Activated T-helper 1 cell treated with anti-CD3 and anti-CD28 coated beads, Interleukin-2, amount 50 U/mL, for 16 hours (primary cell): ENCODE measurements at places on chromosomes 3 and 15.

DNA sequence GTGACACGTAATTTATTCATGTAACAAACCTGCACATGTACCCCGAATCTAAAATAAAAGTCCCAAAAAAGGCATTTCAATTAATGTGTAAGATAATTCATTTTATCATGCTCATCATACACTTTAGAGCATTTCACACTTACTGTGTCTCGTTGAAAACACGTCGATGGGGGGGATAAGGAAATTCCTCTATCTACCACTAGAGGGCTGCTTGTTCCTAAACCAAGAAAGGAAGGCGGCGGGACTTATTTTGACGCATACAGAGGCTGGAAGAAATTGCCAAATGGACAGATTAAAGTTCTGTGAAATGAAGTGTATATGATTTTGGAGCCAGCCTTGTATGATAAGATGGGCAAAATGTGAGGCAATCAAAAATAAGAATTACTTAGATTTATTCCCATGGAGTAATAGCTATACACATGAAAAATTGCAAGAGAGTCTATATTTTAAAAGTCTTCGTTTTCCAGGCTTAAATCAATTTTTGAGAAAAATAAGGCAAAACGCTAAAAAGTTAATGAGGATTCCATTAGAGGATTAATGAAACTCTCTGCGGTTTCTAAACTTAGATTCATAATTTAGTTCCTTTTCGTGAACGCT, 346.8 kb downstream of the CNTN3 start:
- no peak for DNase-seq

GRCh38 chr3:160140756-160141155, 84.5 kb upstream of the C3orf80 start:
- DNase-seq = no peak

DNA sequence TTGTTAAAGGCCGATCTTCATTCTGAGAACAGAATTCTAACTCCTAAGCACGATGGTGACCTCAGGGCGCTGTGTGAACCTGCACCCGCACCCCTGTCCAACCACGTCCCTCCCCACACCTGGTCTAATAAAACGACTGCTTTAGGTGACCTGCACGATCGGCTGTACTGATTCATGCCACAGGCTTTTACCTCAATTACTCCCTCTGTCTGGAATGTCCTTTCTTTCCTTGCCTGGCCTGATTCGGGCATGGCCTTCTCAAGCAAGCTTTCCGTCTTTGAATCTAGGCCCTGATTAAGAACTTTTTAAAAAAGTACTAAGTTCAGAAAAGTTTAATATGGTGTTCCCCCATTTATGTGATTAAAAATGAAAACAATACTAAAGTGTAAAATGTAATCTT, 842 bp upstream of the U2SURP start:
- no peak for DNase-seq

DNA sequence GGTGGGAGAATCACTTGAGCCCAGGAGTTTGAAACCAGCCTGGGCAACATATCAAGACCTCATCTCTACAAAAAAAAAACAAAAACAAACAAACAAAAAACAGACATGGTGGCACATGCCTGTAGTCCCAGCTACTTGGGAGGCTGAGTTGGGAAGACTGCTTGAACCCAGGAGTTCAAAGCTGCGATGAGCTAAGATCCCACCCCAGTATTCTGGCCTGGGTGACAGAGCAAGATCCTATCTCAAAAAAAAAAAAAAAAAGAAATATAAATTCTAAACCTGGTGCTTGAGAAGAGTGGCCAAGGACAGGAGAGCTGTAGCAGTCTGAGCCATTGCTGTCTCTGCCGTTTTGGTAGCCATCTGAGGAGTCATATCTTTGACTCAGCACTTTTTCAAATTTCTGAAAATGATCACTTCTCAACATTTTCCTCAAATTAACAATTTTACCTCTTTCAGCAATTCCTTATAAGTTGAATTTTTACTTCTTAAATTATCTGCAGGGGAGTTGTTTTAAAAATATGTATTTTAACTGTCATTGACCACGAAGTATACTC, 3.6 kb upstream of the DENND4A start:
- DNase-seq = no peak
